ENCODE measurements at places on chromosomes 1 and 21.
A peak's percentile ranks its signal among the peaks of the same experiment; 100 is the strongest.

DNA sequence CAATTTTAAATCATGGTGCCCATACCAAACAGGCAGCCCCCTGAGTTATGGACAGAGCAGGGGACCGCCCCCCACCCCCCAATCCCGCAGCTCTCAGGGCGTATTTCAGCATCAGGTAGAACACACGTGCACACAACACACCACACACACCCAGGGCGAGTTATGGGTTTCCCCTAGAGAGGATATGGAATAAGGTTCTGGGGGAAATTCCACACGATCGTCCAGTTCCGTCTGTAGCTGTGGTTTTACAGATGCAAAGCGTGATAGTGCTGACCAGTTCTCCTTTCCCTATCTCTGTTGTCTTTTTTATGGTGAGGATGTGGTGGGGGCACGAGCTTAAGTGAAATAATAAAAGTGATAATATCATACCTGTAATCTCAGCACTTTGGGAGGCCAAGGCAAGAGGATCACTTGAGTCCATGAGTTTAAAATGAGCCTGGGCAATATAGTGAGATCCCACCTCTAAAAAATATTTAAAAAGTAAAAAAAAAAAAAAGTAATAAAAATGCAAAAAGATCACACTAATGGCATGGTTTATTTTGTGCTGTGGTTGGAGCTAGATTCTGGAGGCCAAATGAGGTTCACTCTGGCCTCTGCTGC, 25.1 kb downstream of the C2CD2 start:
- DNase-seq, result no peak

DNA sequence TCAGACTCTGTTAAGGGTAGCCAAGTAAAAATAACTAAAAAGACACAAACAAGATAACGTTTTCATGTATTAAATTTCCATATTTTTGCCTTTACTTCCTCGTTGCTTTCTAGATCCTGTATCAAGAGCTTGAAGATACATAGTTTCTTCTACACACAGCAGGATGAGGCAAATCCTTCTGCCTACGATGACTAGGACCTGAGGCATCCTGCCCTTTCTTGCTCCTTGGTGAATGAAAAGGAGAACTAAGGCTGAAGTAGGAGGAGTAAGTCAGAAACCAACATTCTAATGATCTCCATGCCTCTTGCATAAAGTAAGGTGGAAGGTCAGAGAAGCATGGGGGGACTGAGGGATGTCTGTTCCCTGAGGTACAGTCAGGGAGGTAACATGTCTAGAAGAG, 102.6 kb downstream of the GPATCH2 start:
- no peak for DNase-seq

DNA sequence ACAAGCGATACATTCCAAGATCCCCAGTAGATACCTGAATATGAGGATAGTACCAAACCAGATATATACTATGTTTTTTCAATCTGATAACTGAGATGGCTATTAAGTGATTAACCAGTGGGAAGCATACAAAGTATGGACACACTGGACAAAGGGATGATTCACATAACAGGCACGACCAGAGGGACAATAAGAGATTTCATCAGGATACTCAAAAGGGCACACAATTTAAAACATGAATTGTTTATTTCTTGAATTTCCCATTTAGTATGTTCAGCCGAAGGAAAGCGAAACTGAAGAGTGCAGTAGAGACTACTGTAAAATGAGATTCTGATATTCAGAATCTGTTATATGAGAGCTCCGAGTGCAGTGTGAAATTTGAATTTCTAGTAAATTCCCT, 10.6 kb downstream of the ZZZ3 start:
- no peak for DNase-seq

DNA sequence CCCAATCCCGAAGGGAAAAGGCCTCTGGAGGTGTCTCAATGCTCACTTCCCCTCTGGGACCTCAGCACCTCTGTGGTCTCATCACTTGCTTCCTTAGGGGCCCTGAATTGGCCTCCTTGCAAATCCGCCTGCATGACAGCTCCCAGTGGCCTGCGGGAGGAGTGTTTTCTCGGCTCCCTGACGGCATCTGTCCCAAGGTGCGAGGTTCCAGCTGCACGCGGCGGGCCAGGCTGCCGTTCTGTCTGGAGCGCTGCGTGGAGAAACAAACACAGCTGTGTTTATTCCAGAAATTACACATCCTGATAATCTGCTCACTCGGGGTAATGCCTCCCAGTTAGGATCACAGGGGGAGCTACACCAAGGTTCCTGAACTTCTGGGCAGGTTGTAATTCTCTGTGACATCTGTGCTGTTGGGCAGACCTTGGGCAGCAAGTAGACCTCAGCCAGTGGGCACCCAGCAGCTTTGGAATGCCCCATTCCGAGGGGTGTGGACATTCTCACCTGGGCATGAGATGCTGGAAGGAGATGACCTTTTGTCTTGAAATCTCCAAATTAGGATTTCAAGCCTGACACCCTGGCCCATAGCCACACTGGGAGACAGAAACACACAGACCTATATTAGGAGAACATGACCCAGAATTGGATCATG, 18.2 kb downstream of the EPHB2 start:
- DNase-seq, result no peak

GRCh38 chr1:155976062-155976912, 2.1 kb downstream of the ARHGEF2 start:
- DNase-seq, result no peak

GRCh38 chr1:47963568-47964358, 33.4 kb downstream of the TRABD2B start:
- peak; percentile 92 for DNase-seq

GRCh38 chr1:179295164-179295755, 1.7 kb downstream of the SOAT1 start:
- no peak for DNase-seq

GRCh38 chr1:8818325-8818775, 910 bp upstream of the RERE start:
- DNase-seq, result peak; percentile 46

- DNase-seq, result no peak
Observed at GRCh38 chr21:26758083-26758880, 86.9 kb downstream of the ADAMTS1 start.

- peak; percentile 14 for DNase-seq
Observed at GRCh38 chr1:95309031-95309471, 75.0 kb downstream of the RWDD3 start.

GRCh38 chr21:46598581-46599572, 6.0 kb downstream of the S100B start:
- DNase-seq, result no peak

DNA sequence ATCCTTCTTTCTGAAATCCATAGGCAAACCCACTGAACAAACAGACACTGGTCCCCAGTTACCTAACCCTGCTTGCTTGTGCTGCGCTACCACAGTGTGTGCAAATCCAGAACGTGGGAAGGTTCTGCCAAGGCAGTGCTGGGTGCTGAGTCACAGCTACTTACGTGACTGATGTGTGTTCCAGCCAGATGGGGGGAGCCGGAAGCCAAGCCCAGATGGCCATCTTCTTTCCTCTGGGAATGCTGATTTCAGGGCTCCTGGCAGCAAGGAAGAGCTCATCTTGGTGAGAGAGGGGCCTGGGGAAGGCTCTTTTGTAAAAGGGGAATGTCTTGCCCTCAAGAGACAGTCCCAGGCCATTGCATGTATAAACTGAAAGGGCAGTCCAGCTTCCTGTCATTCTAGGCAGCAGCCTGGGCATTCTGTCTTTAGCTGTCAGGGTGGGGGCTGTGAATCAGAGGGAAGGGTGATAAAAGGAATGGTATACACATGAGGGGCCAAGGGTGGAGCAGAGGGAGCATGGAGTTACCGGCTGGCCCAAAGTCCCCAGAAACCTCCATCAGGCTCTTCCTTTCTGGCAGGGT, 54.1 kb downstream of the CD46 start:
- no peak for DNase-seq

DNA sequence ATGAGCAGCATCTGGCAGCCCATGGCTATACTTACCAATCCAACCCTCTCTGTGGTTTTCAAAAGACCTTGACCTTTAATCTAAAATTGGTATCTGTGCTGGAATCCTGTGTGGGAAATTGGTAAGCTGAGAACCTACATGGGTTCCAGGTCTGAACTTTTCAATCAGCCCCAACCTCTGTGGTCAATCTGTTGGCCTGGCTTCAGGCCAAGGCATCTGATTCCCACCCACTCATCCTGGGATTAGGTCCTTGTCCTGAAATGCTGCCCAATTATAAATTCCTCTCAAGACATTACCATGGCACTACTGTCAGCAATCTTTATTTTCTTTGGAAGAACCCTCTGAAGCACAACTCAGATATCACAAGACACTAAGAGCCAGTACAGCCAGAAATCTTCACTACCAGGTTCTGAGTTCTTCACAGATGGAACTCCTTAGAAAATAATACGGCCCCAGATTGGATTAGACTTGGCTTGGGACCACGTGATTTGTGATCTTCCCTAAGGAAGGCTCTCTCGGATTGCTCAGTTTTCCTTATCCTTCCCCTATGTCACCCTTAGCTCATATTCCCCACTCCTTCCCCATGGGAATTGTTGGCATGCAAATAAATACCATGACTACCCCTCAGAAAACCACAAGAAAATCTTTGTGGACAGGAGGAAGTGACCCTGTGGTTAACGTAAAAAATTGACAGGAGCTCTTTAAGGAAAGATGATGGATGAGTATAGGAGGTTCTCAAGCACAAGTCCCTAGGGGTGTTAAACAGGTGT, 207.9 kb upstream of the ST6GALNAC5 start:
- DNase-seq, result no peak

DNA sequence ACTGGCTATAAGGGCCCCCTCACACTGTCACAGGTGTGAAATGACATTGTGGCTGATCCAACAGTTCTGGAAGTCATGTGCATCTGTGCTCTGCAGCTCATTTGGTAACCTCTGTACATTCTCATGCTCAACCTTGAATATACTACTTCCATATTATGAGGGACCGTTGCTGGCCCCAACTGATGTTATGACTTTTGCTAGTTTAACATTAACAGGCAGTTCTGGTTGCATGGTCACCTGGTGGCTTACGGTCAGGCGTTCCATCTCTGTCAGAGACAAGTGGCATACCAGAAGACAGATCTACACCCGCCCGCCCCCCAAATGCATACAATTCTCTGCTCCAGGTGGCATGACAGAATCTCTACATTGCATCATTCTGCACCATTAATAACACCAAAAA, 6.0 kb upstream of the DIP2A start:
- no peak for DNase-seq

DNA sequence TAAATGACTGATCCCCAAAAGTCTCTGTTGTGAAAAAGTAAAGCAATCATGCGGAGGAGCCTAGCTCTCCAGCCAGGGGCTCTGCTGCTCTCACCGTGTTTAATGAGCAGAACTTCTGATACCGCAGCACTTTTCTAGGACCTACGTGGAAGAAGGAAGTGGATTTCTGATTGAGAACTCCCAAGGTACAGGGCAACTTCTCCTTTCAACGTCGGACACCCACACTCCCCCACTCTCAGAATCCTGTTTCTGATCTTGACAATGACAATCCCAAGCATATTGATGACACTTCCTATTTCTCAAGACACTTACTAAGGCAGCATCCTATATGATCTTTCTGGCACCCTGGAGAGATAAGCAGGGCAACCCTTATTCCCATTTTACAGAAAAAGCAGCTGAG, 78.4 kb downstream of the PROX1 start:
- DNase-seq, result no peak

Data from LNCaP clone FGC (cell line).